ENCODE measurements at places on chromosomes 13 and 19.

DNA sequence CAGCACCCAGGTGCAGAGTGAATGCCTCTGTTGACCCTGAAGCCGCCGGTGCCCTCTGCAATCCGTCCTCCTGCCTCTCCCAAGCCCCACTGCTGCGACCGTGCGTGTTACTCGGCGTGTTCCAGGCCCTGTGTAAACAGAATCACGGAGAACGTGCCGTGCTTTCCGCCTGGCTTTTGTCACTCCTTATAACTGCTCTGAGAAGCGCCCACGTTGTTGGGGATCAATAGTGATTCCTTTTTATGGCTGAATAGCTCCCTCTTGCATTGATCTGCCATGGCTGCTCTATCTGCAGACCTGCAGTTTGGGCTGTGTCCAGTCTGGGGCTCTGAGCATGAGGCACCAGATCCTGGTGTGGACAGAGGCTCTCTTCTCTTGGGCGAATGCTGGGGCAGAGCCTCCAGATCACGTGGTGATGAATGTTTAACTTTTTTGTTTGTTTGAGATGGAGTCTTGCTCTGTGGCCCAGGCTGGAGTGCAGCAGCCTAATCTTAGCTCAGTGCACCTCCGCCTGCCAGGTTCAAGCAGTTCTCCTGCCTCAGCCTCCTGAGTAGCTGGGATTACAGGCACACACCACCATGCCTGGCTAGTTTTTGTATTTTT is 15.8 kb downstream of the ADPRHL1 start:
- no peak for DNase-seq

DNA sequence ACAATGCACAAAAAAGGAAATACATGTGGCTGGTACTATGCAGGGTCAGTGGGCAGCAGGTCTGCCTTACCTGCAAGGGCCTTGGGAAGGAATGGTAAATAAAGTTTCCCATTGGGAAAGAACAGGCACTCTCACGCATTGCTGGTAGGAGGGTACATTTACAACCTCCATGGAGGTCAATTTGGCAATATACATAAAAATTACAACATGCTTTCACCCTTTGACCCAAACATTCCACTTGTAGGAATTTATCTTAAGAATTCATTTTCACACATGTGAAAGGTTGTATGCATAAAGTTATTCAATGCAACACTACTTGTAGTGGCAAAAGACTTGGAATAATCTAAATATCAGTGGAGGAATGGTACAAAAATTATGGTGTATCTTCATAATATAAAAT is 216.4 kb downstream of the DLEU7 start:
- no peak for DNase-seq

DNA sequence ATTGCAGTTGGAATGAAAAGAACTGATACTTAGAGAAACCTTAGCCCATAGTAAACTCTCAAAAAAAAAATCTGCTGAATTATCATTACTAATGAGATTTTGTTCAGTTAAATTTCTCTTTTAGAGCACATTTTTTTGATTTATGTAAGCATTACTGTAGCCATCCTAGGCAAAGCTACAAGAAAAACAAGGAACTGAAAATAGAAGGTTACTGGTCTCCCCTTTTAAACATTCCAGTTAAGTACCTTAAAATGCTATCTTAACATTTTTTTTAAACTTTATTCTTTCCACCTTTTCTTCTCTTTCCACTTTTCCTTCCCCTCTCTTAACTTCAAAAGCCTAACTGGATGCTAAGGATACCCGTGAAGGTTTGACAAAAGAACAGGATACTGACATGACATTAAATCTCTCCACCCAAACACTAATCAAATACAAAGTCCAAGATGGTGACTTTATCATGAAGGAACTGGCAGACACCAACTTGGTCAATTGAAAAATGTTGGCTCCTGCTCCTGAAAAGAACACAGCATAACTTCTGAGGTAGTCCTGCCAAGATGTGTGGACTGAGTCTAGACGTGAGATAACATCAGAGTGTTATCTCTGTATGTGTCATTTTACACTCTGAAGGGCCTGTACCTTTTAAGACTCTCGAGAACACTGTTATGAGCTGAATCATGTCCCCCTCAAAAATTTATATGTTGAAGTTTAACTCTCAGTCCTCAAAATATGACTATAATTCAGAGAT is 29.5 kb upstream of the SACS start:
- DNase-seq = no peak

- no peak for DNase-seq
Observed at GRCh38 chr19:2484178-2484937, 8.4 kb downstream of the GADD45B start.

GRCh38 chr13:81305928-81306327 is 965.0 kb upstream of the SPRY2 start:
- DNase-seq = no peak

DNA sequence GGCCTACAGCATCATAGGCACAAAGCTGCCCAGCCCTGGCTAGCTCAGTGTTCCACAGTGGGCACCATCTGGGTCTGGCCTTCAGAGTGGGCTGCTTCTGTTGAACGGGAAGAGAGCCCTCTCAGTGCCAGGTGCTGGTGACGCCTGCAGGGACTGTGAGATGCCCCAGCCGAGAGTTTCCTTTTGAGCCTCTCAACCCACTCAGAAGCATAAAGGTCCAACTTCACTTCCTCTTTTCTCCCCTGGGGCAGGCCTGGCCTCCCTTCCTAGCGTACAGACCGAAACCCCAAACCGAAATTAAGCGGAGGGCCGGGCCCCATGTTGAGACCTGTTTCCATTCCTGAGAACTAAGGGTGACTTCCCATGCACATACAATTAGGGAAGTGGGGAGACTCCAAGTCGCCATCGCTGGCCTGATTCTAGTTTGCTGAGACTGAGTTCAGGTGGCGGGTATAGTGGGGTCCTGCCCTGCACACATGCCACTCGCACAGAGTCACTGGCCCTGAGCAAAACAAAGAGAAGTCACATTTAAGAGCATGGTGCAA is 6.9 kb downstream of the RAB8A start:
- DNase-seq = no peak

DNA sequence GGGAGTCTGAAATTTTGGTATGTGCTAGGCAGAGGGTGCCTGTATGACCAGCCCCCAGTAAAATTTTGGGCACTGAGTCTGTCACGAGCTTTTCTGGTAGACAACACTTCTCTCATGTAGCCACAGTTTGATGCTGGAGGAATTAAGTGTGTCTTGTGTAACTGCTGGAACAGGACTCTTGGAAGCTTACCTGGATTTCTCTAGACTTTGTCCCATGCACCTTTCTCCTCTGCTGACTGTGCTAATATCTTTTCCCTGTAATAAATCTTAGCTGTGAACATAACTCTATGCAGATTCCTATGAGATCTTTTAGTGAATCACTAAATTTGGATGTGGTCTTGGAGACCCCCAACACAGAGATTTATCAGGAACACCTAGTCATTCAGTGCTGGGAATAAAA is 13.8 kb downstream of the RNF6 start:
- DNase-seq = no peak

GRCh38 chr19:39104186-39104596 is 20.0 kb downstream of the ACP7 start:
- DNase-seq = no peak

DNA sequence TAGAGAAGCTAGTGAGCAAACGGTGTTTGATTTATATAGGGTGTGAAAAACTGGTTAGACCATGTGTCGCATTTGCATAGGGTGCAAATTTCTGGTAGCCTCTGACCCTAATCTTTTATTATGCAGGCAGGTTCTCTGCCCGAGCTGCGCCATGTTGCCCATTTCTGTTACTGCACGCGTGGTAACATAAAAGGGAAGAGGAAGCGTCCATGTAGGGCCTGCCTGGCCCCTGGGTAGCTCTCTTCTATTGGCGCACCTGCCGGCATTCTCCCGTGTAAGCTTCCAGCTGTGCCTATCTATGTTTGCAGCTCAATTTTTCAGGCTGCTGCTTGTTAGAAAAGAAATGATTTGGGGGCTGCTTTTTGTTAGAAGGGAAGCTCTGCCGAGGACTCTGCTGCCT is 14.0 kb upstream of the CD70 start:
- no peak for DNase-seq

DNA sequence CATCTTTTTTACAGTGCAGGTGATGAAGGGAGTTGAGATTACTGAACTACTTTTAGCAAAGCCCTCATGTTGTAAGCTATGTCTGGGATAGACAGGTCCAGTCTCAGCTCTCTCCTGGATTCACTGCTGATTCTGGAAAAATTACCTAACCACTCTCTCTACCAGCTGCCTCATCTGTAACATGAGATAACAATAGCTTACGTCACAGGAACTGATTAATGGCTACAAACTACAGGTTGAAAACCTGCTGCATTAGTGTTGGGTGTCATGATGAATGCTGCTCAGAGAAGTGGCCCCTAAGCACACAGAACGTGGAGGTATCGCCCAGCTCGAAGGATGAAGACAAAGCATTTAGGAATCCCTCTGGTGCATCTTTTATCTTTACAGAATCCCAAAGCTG is 277.8 kb downstream of the ABCC4 start:
- DNase-seq = no peak

DNA sequence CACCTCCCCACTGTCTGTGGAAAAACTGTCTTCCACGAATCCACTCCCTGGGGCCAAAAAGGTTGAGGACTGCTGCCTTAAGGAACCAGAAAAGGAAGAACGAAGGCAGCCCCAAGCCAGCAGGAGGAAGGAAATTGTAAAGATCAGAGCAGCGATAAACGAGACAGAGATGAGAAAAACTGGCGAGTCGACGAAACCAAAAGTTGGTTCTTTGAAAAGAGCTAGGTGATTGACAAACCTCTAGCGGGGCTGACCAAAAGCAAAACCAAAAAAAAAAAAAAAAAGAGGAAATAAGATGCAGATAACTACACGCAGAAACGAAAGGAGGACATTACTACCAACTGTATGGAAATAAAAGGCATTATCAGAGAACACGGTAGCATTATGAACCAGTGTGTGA is 76.9 kb downstream of the GADD45B start:
- no peak for DNase-seq

DNA sequence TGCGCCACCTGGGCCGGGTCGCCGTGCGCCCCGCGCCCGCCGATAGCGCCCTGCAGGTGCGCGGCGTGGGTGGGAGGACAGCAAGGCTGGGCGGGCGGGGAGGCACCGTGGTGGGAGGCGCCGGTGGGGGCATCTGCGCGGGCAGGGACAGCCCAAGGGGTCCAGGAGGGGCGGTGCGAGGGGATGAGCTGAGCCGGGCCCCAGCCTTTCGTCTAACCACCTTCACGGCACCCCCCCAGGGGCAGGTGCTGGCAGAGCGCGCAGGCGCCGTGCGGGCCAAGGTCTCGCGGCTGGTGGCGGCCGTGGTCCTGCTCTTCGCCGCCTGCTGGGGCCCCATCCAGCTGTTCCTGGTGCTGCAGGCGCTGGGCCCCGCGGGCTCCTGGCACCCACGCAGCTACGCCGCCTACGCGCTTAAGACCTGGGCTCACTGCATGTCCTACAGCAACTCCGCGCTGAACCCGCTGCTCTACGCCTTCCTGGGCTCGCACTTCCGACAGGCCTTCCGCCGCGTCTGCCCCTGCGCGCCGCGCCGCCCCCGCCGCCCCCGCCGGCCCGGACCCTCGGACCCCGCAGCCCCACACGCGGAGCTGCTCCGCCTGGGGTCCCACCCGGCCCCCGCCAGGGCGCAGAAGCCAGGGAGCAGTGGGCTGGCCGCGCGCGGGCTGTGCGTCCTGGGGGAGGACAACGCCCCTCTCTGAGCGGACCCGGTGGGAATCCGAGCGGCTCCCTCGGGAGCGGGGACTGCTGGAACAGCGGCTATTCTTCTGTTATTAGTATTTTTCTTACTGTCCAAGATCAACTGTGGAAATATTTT is 3.1 kb downstream of the KISS1R start:
- DNase-seq = no peak

GRCh38 chr19:47716270-47716937 is 3.2 kb downstream of the EHD2 start:
- DNase-seq = no peak

DNA sequence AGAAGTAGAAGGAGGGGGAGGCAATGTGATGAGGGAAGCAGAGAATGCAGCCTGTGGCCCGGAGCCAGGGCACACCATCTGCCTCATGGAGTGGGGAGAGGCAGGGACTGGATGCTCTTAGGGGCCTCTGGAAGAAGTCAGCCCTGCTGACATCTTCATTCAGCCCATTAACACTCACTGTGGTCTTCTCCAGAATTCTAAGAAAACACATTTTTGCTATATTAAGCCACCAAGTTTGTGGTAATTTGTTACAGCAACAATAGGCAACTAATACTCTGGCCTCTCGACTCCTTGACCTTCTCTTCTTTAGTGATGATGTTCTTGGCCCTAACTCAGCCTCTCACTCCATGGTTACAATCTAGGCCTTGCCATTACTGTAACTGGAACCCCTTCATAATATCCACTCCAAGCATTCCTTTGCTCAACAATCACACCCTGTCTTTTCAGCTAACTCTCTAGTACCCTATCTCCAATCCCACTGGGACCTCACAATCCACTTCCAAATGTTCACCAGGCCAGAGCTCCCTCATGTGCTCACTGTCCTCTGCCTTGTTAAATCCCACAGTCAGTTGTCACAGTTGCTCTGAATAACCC is 98.5 kb downstream of the MIPEP start:
- no peak for DNase-seq

DNA sequence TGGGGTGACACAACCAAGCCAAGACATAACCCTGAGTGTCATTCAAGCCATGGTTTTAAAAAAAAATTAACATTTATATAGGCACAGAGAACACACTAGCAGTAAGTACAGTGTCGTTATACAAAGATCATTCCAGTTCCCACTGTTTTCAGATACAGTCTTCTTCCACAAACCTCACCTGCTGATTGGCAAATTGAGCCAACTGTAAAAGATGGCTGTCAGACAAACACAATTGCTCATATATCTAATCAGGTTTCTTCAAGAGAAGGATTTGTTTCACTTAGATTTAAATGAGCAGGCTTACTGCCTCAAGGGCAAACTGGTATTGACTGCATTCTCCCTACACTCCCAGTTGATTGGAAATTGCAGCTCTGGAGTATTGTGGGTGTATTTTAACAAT is 308.9 kb downstream of the RBM26 start:
- no peak for DNase-seq

- no peak for DNase-seq
Observed at GRCh38 chr13:21673789-21674489, 3.1 kb downstream of the FGF9 start.

- DNase-seq = no peak
Observed at GRCh38 chr19:42412661-42413076, 14.5 kb downstream of the LIPE start.
